ENCODE measurements at places on chromosomes 4 and X.

- no peak for DNase-seq
These were observed 810.5 kb upstream of the ADGRL3 start for GRCh38 chr4:60389633-60390032.

- no peak for DNase-seq
These were observed 768.8 kb downstream of the STPG2 start for GRCh38 chr4:97374526-97374925.

DNA sequence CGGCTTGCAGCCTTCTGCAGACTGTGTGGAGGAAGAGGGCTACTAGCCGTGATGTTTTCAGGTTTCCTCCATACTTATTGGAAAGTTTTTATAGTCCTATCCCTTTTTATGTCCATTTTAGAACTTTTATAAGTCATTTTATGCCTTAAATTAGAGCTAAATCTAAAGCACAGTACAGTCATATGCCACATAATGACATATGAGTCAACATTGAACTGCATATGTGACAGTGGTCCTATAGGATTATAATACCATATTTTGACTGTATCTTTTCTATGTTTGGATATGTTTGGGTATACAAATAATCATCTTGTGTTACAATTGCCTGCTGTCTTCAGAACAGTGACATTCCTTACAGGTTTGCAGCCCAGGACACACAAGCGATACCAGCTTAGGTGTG, 200.2 kb downstream of the SPRY1 start:
- DNase-seq, result no peak

DNA sequence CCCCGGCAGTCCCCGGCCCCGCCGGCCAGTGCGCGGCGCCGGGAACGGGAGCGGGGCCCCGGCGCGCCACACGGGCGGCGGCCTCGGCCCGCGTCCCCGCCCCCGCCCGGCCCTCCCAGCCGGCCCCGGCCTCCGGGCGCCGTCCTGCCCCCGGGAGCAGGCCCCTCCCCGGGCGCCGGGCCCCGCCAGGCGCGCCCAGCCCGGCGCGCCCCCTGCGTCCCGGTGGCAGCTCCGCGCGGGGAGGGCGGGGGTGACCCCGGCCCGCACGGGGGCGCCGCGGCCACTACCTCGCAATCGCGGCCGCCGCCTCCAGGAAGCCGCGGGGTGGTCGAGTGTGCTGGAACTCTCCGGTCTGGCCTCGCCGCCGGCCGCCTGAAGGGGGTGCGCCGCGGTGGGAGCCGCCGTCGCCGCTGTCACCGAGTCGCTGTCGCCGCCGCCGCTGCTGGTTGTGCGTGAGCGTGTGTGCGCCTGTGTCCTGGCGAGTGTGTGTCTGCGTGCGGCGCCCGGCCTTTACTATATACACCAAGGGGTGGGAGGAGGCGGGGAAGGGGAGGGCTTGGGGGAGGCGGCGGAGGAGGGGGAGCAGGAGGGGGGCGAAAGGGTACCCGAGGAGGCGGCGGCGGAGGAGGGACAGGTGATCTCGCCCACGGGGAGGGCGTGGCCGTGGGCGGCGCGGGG, at the start of gene RAI2:
Gene RAI2 (minus strand): TSS at position 488 of the 678 bp plus-strand sequence. CDS start 59,288 bp downstream, outside the sequence.
- no peak for DNase-seq

- DNase-seq, result no peak
These were observed 14.8 kb downstream of the SHROOM3 start for GRCh38 chr4:76449833-76450232.

DNA sequence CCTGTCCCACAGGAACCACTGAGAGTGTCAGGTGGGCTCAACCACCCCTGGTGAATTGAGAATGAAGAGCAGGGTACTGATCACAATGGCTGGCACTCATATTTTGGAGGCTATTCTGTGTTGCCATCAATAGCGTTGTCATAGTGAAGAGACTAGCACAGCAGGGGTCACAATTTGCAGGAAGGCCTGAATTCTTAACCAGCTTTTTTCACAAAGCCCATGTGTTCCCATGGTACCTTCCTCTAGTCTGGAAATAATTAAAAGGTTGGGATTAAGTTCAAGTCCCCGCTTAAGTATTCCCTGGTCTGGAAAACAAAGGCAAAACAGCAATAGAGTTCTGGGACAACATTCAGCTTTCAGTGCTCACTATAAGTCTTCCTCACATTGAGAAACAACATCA, 1051.7 kb downstream of the C4orf33 start:
- DNase-seq, result no peak

- no peak for DNase-seq
These were observed 245.9 kb upstream of the TLL1 start for GRCh38 chr4:165627128-165627527.

DNA sequence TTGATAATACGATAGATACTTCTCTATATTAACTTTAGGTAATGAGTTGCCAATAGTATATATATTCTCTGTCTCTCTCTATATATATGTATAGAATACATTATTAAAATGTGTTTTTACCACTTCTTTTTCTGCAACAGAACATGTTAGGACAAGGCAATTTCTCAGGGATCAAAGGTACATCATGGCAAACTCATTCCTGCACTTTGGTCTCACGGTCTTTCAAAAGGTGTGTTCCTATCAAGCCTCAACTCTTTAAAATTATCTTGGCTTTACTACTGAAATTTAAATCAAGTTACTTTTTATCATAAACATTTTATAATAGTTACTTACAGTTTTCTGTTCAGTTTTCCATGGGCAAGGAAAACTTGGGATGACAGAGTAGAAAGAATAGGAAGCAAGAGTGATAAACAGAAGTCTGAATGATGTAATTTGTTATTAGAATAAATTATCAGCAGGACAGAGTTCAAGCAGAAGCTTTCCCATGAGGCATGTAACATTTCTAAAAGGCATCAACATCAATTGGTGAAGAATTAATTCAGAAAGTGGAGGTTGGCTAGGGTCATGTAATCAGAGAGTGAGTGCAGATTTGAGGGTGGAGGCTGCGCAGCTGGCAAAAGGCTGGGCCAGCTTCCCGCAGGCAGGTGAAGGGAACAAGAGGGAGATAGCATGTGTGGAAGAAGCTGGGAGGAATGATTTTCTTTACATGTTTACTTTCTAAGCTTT, 59.7 kb upstream of the LRAT start:
- DNase-seq, result no peak

GRCh38 chrX:33817266-33817665, 314.8 kb downstream of the FAM47A start:
- DNase-seq, result no peak

GRCh38 chrX:23333842-23334520, 668 bp upstream of the PTCHD1 start:
- DNase-seq, result no peak

DNA sequence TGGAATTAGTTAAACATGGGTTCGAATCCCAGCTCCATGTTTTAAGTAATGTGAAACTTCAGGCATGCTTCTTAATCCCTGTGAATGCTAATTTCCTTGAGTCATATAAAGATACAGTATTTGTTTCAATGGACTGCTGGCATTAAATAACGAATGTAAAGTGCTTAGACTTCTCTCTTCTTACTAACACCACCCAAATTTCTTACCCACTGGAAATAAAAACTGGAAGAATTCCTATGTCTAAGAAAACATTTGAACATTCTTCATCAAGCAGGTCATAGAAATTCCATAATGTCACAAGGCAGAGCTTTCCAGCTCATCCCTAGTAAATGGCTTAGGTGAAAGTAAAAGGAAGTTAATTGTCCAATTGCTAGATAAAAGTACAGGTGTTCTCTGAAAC, 172.5 kb downstream of the ANK2 start:
- DNase-seq, result no peak

GRCh38 chr4:102285831-102286230, 59.5 kb downstream of the SLC39A8 start:
- DNase-seq, result no peak

DNA sequence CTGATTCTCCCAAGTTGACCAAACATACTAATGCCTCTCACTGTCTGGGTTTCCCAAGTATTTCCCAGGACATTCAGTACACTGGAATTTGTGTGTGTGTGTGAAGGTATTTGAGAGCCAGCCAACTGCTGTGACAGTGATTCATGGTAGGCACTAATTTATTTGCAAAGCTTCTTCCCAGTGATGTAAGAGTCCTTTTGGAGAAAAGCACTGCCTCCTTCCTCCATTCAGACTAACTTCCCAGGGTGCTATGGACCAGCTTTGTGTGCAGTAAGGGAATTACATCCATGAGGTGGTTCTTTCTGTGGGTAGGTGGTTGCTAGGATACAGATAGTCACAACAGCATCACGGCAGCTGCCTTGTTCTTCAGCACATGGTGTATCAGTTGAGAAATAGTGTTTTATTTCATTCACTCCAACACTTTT, 8.7 kb downstream of the EGF start:
- no peak for DNase-seq

DNA sequence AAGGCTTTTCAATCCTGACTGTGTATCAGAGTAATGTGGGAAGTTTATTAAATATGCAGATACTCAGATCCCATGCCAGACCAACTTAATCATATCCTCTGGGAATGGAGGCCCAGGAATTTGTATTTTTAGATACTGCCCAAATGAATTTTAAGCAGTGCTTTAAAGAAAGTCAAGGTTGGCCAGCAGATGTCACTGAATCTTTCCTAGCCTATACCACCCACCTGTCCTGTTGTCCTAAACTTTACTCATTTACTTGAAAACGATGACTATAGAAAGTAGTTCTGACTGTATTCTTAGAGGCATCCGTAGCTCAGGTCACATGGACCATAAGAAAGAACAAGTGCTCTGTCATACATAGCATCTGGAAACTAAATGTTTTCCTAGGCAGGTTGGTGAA, 79.9 kb downstream of the AMOT start:
- no peak for DNase-seq

- no peak for DNase-seq
These were observed 13.6 kb downstream of the TLR6 start for GRCh38 chr4:38842994-38843393.

GRCh38 chr4:4980621-4981230, 38.5 kb downstream of the CYTL1 start:
- DNase-seq, result no peak

- DNase-seq, result no peak
These were observed 166.4 kb upstream of the SFRP2 start for GRCh38 chr4:153955327-153955726.

DNA sequence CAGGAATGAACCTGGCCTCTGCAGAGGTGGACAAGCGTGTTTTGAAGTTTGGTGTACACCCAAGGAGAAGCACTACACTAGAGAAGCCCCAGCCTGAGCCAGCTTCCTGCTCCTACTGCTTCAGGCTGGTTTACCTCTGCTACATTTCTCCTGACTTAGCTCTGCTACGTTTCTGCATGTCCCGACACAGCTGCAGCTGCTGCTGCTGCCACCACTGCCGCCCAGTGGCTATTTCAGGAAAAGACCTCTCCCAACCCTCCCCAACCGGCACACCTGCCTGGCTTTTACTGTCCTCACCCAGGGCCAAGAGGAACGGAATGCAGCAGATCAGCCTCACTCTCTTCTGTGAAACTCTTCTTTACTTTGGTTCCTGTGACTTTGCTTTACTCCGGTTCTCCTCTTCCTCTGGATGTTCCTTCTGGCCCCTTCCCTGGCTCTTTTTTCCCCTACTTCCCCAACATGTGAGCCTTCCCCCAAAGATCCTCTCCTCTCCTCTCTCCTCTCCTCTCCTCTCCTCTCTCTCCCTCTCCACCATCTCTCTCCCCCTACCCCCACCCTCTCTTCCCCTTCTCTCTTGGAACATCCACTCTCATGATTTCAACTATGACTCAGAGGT, 3.1 kb upstream of the P2RY4 start:
- no peak for DNase-seq

DNA sequence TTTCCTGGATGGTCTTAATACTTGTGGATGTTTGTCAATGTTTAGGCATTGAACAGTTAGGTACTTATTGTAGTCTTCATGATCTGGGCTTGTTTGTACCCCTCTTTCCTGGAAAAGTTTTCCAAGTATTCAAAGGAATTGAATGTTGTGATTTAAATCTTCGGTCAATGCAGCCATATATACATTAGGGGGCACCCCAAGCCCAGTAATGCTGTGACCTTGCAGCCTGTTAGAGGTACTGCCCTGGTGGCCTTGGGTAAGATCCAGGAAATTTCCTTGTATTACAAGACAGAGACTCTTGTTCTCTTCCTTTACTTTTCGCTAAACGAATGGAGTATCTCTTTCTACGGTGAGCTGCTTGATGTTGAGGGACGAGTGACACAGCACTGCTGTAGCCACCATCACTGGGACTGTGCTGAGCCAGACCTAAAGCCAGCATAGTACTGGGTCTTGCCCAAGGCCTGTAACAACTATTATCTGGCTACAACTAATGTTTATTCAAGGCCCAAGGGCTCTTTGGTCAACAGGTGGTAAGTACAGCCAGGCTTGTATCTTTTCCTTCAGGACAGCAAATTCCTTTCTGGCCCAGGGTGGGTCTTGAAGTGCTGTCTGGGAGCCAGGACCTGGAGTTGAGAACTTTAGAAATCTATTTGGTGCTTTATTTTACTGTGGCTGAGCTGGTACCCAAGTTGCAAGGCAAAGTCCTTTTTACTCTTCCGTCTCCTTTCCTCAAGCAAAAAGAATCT, 118.3 kb upstream of the ATOH1 start:
- no peak for DNase-seq

DNA sequence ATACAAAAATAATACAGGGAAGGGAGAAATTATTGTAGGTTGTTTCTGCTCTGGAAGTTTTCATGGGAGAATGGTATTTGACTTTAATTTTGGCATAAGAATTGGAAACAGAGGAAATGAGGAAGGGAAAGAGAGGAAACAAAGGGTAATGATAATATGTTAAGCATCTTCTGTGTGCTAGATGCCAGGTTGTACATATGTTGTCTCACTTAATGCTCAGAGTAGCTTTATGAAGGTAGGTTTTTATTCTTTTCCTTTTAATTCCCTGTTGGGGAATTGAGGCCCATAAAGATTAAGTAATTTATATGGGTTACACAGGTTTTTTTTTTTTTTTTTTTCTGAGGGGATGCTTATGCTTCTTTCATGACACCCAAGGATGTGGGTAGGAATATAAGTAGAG, 19.2 kb downstream of the BLTP1 start:
- DNase-seq, result no peak
